ENCODE measurements at places on chromosomes 2 and 18.

DNA sequence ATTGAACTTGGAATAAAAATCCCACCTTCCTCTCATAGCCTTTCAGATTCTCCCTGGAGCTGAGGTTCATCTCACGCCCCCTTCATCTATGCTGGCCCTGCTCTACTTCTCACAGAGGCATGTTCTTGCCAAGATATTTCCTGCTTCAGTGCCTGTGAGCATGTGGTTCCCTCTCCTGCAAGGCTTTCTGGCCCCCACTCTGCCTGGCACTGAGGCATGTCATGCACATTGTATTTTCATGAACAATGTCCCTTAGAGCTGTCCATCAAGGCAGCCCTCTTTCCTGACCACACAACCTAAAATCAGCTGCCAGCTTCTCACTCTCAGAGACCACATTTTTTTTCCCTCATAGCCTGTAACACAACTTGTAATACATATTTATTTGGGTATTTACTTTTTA is 18.0 kb upstream of the HK2 start:
- DNase-seq = no peak

DNA sequence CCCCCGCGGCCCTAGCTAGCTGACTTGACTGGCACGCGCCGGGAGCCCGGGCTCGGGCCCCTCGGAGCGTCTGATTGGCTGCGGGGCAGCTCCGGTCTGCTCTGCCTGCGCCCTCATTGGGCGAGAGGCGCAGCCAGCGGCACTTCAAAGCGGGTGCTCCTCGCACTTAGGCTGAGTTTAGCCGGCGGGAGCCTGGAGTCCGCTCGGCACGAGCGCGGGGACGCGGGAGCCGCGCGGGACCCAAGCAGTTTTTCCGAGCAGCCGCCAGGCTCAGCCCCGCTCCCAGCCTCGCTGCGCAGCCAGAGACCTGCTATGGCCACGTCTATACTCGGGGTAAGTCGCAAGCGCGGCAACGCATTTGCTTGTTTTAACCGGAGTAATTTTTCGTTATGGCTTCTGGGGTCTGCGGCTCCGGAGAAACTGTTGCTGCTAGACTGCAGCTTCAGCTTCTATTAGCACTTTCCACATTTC is at the start of gene SP9:
TSS of gene SP9 (plus strand) at position 174 of the 471 bp plus-strand sequence. CDS start at position 313, 139 bp downstream.
- no peak for DNase-seq

DNA sequence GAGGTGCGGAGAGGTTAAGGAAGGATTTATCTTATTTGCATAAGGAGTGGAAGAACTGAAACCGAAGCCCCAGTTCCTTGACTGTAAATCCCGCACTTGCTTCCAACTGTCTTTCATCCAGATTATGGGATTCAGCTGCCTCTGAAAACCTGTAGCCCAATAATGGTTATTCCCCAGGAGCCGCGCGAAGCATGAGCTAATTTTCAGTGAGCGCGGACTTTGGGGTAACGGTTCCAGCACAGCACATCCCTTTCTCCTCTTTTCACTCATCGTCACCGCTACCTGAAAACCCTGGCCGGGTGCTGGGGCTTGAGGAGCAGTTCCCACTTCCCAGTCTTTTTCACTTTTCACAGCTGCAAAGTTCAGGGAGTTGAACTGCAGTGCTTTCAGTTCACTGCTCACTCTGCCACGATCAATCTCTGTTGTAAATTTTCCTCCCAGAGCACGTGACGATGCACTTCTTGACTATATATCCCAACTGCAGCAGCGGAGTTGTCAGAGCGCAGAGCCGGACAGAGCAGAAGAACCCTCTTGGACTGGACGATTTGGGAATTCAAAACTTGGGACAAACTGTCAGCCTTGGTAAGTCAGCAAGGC is at the start of gene KCNE4:
TSS of gene KCNE4 (plus strand) at position 498 of the 597 bp plus-strand sequence. CDS start 641 bp downstream, outside the sequence.
- DNase-seq = no peak

DNA sequence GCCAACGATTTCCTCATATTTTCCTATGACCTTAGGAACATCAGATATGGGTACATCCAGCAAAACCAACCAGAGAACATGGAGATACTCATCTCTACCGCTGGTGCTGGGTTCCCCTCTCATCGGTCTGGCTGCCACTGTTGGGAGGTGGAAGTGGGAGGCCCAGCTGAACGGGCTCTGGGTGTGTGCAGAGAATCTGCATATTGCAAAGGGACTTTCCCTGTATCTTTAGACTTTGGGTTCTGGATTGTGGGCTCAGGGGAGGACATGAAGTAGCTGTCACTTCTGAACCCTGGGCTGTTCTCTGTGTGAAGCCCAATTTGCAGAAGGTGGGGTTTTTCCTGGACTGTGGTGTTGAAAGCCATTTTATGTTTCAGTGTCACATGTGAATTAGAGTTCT is 30.0 kb downstream of the RAPGEF4 start:
- DNase-seq = no peak

GRCh38 chr18:63570721-63571120 is 16.4 kb upstream of the SERPINB13 start:
- no peak for DNase-seq

DNA sequence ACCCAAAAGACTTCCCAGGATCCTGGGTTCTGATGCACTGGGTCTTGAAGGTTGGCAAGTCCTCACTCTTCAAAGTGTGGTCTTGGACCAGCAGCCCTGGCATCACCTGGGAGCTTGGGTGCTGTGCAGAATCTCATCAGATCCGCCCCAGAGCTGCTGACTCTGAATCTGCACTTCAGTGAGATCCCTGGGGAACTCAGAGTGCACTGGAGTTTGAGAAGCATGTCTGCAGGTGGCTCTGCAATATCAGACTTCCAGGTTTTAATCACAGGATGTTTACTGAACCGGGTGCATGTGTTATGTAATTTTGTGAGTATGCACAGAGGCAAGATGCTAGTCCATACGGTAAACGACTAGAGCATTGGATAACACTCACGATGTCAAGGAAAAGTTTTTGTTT is 58.0 kb upstream of the BOD1L2 start:
- no peak for DNase-seq

DNA sequence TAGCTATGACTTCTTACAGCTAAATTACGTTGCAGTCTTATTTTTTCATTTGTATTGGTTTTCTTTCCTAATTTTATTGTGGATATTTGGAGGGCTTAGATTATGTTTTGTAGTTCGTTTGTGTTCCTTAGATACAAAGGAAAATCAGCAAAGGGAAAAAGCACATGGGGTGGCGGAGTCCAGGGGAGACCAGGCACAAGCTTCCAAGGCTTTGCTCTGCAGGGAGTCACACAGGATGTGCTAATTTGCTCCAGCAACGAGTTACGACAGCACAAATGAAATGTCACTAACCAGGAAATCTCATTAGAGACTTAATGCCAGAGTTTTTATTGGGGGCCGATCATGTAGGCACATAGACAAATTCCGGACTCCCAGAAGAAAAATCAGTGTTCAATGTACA is 60.5 kb upstream of the CABYR start:
- DNase-seq = no peak

- DNase-seq = no peak
Measured at GRCh38 chr18:48022531-48023329, 92.3 kb upstream of the SMAD2 start.

- no peak for DNase-seq
Measured at GRCh38 chr2:59776726-59777008, 776.8 kb downstream of the BCL11A start.

GRCh38 chr18:69683176-69683575 is 264.5 kb downstream of the CD226 start:
- no peak for DNase-seq

GRCh38 chr2:190533968-190534309 is 583 bp downstream of the NEMP2 start:
- DNase-seq = no peak

DNA sequence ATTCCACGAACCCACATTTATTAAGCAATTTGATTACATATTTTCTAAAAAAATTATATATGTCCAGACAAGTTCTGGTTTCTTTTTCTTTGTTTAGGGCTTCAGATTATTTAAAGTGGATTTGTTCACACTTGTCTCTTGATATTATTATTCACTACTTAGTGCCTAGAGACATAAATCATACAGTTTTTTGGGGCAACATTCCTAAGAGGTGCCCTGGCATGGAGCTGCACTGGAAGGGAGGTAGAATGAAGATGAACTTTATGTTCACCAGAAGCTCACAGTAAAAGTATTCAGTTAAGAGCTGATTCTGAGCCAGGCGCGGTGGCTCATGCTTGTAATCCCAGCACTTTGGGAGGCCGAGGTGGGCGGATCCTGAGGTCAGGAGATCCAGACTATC is 762.7 kb upstream of the TMEFF2 start:
- DNase-seq = no peak

DNA sequence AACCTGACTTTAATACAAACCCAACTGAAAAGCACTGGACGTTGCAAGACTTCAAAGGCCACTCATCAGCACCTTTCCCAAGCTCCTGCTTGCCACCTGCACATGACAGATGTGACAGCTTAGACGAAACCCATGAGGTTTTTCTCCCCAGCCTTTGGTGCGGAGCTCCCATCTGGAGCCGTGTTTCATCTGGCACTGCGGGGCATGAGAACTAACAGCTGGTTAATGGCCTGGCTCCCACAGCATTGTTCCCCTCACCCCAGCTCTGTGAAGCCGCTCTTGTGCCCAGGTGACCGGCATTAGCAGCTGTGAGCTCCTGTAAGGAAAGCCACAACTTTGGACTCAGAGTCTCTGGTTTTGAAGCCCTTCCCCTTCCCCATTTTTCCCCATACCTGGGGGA is 50.9 kb downstream of the GALR1 start:
- no peak for DNase-seq

- DNase-seq = no peak
Measured at GRCh38 chr18:31977270-31977872, 34.4 kb upstream of the TRAPPC8 start.

DNA sequence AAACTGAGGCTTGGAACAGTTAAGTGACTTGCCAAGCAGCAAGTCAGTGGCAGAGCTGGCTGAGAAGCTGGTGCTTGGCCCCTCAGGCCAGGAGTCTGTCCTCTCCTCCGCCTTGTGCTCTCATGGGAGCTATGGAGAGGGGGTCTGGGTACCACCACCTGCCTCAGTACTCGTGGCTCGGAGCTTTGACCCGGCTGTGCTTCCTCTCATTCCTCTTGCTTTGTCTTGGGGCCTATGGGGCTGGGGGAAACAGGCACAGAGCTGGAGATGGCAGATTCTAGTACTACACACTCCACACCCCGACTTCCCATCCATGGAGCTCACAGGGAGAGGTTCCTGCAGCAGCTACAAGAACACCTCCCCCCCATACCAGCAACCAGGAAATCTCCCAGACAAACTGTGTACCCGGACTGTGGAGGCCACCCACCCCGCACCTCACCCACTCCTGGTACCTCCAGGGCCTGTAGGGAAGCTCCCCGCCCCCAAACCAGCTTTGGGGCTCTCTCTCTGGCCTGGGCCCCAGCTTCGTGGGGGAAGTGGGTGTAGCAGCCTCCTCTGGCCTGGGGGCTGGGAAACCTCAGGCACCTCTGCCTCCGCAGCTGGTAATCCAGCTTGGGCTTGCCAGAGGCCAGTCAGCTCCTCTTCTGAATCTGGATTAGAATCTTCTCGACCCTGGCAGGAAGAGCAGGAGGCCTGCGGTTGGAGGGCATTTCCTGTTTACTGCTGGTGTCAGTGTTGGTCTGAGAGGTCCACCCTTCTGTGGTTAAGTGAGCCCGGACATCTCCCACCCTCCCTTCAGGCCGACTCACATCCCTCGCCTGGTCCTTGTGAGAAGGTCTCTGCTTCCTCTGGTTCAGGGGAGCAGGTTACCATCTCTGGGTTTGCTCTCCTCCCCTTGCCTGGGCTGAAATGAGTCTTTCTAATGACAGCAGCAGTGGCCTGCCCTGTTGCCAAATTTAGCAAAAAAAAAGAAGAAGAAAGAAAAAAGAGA is 22.3 kb upstream of the RHOB start:
- peak; percentile 15 for DNase-seq

DNA sequence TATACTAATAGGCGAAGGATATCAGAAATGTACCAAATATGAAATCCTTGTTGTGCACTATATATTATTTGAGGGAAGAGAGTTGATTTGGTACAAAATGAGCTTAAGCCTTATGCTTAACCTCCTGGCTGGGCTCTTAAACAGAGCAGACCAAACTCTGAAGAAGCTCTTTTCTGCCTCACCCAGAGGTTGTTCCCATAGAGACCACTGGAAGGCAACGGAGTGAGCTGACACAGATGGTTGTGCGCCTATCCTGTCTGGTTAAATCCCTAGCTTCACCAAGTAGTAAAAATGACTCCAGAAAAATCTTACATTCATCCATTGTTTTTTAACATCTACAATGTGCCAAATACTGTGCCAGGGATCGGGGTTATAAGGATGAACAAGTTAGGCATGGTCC is 55.9 kb upstream of the NOL4 start:
- DNase-seq = no peak

DNA sequence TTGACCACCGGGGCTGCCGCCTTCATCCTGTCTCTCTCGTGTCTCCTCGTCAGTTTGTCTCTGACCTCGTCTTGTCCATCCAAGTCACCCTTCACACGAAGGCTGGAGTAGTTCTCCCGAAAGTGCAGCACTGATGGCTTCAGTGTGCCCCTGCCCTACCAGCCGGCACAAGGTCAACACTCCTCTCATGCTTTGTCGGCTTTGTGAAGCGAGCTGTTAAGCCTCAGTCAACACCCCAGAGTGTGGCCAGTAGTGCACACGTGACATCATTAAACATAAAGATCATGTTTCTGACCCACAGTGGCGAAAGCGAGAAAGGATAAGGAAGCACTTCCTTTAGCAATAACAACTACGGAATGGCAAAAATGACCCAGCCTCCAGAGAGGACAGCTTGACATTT is 23.2 kb downstream of the ACKR3 start:
- no peak for DNase-seq

- DNase-seq = no peak
Measured at GRCh38 chr2:17590342-17590911, 49.9 kb downstream of the VSNL1 start.

GRCh38 chr2:156279446-156280150 is 52.9 kb downstream of the NR4A2 start:
- no peak for DNase-seq

DNA sequence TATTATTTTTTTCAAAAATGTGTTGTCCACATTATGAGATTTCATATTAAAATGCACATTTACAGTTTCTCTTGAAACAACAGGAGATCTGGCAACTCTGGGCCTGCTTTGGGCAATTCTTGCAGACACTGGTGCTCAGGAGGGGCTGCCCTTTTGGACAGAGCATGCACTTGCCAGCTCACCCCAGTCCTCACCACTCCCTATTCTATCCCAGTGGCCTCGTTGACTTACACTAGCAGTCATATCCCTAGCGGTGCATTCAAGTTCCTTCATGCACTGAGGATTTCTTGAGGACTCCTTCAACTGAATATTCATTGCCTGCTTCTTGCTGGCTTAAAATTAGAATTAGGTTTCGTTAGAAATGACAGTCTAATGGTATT is 87.9 kb upstream of the FHL2 start:
- no peak for DNase-seq

- DNase-seq = no peak
Measured at GRCh38 chr2:230048010-230048671, 20.6 kb downstream of the SLC16A14 start.

- no peak for DNase-seq
Measured at GRCh38 chr2:67510745-67511144, 113.6 kb downstream of the ETAA1 start.

DNA sequence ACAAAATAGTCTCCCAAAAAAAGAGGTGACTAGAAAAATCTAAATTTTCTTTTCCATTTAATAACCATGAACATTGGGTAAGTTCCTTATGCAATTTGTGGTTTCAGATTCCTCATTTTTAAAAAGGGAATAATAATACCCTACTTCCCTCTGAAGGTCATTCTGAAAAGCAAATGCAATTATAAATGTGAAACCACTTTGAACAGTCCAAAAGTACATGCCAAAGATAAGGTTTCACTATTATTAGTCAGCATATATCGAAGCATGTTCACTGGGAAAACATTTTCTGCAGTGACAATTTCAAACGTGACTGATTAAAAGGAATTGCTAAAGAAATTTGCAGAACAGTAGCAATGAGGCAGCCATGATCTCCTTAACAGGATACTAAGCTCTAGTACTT is 100.1 kb upstream of the RNF152 start:
- DNase-seq = no peak
